ENCODE measurements at places on chromosomes 7 and 10.

- DNase-seq = no peak
These were observed 27.7 kb downstream of the SHOC2 start for GRCh38 chr10:110947061-110947595.

DNA sequence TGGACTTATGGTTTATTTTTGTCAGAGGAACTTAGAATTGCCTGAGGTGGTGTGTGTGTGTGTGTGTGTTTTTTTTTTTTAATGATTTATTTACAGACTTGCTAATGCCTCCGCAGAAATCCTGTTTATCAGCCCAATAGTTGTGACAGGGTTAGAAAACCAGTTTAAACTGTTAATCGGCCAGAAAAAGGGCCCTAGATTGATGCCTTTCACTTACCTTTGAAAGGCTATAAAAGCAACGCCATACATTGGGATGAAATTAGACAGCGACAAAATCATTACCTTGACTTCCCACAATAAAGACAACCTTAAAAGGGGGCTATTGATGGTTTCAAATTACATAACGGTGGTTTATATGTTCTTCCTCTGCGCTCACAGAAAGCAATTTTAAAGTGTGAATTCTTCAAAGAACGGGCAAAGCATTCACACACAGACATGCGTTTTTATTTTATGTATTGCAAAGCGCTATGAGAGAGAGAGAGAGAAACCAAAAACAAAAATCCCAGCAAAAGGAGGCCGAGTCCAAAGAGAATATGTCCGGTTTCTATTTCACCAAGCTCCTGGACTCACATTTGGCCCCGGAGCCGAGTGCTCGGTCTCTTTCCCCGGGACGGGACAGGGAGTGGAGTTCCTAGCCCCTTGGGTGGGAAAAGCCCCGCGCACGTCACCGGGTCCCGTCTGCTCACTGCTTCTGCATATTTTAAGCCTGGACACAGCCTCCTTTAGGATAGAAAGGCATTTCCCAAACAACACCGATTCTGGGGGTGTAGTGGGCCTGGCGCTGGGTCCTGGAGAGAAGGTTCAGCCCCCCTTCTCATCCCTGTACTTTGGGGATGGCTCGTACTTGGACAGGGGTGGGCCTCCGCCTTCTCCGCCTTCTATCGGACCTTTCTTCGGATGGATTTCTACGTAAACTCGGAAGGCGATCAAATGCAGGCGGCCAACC is 26.8 kb upstream of the VAX1 start:
- no peak for DNase-seq

DNA sequence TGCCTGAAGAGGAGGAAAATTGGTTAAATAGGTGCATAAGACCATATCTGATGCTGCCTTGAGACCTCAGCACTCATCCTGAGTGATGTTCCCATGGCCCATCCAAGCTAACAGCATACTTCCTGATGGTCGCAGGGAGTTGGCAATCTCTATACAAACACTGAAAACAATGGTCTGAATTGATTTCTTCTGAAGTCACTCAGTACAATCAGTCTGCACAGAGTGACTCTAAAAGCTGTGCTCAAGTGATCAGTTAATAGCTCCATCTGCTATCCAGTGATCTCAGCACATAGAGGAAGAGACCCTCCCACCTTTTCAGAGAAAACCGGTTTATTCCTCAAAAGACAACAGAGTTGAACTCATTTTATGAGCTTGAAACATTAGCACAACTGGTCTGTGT is 3.9 kb downstream of the PPP1R17 start:
- DNase-seq = no peak

- DNase-seq = no peak
These were observed 238.1 kb downstream of the CAMK1D start for GRCh38 chr10:12587451-12587888.

DNA sequence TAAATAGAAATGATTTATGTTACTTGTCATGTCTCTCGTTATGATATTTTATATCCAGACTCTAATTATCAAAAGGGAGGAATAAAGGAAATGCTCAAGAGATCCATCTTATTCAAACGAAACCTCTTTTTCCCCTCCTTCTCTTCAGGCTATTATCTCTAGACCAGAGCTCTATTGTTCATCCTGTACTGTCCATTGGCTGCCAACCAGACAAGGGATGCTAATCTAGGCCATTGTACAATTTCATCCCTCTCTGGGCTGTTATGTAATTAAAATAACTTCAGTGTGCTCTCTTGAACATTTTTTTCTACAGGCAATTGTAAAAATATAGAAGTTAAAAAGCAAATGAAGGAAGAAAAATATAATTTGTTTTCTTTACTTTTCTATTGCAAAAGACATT is 220.4 kb downstream of the HDAC9 start:
- DNase-seq = no peak

DNA sequence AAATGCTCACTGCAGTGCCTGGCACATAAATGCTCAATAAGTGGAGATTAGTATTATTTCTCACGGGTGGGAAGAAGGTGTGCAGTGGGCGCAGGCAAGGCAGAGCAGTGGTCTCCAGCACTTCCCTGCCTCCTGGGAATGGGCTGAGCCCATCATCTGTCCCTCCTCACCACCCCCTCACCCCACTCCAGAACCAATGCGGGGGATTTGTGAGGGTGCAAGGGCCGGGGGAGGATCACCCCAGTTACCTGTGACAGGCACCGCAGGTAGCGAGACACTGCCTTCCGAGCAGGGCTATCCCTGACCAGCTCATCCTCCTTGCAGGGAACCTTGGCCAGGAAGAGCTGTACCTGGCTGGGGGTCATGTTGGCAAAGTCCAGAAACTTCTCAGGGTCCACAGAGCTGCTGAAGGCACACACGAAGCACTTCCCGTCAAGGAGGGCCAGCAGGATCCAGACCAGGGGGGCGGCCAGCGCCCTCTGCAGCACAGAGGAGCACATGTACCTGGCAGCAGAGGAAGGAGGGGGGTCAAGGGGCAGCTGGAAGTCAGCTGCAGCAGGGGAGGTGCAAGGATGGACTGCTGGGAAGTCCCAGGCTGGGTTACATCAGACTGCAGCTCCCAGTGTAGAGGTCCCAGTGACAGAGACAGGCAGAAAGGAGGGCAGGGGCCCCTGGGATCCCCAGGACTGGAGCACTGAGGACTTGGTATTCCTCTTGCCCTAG is 2.8 kb downstream of the CALHM3 start:
- no peak for DNase-seq

DNA sequence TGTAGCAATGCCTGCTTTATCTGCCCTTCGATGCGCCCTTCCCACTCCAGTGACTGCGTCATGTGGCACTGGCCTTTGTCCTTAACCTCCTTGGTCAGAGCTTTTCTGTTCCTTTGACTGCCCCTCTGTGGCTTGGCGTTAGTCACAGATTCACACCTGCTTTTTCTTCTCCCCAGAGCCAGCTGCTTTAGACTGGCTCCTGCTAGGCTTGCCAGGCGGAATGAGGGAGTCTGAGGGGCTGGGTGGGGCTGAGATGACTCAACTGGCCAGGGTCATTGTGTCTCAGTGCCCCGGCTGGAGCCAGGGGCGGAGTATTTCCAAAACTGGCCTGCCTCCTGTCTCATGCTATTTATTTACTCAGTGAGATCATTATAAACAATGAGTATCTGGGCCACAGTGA is 194.1 kb downstream of the EMX2 start:
- DNase-seq = no peak

DNA sequence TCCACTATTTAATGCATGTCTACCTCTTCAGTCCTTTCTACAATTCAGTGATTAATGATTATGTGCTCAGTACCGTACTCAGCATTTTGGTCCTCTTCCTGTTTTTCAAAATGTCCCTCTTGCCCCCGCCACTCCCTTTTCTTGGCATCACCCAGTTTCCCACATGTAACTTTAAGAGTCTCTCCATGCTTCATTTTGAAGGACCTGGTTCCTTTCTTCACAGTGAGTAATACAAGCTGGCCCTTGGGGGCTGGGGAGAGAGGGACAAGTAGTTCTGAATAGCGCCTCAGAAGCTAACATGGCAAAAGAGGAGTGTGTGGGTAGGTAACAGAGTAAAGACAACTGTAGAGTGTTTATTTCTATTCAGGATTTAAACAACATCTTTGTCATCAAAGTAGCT is 34.6 kb upstream of the SLIT1 start:
- DNase-seq = no peak

Data from left colon (tissue), 2 donors.